ENCODE measurements at places on chromosomes 1 and 21.

DNA sequence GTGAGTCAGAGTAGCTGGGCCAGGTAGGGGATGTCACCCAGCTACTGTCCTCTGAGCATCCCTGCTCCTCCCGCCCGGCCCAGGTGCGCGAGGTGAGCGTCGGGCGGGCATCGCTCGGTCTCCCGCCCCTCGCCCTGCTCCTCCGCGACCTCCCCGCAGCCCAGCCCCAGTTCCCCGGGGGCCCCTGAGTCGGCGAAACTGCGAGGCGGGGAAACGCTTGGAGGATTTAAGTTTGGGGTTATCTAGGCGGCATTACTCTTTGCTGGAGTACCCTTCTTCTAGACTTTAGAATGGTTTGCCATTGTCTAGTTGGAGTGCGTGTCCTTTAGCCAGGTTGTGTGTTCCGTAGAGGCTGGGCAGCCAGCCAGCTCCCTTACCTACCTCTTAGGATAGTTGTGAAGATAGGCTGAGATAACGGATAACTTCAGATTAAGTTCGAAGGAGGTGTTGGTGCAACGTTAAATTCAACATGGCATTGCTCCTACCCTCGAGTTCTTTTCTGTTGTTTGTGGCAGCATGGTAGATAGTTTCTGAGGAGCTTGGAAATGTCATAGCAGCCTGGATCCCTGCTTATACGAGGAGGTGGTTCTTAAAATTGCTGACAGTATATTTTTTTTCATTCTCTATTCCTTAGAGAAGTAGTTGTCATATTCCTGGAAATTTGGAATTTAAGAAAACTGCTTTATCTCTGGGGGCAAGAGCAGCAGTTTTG lies 697 bp downstream of the AGO3 start:
- no peak for DNase-seq

DNA sequence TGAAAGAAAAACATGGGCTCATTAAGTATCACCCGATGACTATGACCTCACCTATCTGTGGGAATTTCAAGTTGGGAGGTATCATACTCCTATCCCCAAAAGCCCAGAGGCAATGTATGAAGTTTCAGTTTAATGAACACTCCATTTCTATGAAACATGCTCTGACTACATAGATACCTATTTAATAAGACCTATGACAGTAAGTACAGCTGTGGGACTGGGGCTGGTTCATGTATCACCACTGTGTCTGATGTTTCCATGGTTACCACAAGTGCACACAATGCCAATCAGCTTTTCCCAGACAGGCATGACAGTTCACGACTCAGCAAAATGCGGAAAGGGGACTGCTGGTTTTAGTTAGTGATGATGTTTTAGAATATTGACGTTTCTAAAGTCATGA lies 167.7 kb downstream of the SIPA1L2 start:
- no peak for DNase-seq

- DNase-seq: no peak
These were observed 10.7 kb downstream of the C1orf162 start for GRCh38 chr1:111484391-111485026.

- DNase-seq: no peak
These were observed 320.2 kb downstream of the MATN1 start for GRCh38 chr1:30403061-30403645.

- no peak for DNase-seq
These were observed 47.5 kb upstream of the CSF3R start for GRCh38 chr1:36530261-36530660.

GRCh38 chr1:236746785-236747184 lies 48.3 kb upstream of the MTR start:
- no peak for DNase-seq

GRCh38 chr1:90443354-90443753 lies 273.7 kb downstream of the BARHL2 start:
- no peak for DNase-seq

DNA sequence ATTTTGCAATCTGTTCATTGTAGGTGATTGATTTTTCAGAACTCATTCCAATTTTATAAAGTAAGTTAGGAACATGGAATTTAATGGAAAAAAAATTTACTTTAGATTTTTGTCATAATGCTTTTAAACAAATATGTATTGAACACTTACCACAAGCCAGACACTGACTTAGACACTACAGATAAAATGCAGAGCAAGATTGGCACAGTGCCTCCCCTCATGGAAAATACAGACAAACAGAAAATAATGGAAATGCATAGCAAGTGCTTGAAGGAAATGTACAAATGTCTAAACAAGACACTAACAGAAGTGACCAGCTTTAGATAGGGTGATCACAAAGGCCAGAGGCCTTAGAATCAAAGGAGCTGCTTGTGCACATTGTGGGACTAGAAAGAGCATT lies 260.5 kb upstream of the ADGRL2 start:
- no peak for DNase-seq

DNA sequence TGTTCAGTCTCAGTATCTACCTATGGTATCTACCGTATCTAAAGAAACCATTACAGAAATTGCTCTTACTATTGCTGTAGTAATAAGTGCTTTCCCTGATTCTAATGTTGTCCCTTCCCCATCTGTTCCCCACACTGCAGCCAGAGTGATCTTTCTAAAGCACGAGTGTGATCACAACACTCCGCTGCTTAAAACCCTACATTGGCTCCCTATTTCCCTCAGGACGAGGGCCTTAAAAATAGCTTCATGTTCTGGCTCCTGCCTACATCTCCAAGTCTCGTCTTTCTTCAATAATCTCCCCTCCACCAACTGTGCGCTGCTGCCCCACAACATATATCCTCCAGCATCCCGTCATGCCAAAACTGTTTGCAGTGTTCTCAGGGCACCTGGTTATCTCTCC lies 150.6 kb downstream of the SDCCAG8 start:
- no peak for DNase-seq

DNA sequence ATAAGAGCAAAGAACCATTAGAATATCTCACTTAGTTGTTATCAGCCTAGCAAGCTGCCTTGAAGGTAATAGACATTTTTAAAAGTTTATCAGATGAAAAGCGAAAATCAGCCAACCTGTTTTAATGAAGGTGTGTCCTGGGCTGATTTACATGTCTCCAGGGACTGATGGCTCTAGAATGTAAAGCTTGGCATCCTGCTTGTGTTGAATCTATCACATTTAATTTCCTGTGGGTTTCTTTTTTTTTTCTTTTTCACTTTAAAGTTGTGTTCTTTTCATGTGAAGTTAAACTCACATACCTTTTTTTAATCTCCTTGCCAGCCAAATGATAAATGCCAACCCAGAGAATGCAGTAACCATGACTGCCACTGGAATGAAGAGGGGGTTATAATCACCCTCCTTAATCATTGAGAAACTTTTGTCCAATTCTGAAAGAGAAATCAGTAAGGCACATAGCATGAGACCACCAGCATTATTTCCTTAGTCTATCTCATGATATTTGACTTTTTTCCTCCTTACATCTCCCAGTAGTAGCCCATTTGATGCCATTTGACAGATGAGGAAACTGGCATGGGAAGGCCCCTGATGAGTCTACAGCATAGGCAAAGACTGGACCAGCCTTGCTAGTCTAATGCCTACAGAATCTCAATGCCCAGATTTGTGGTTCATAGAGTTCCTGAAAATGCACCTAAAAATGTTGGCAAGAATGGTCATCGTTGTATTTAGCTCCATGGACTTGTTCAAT lies 10.0 kb downstream of the SELL start:
- DNase-seq: no peak

GRCh38 chr1:224730965-224731364 lies 114.8 kb downstream of the CNIH3 start:
- DNase-seq: no peak

DNA sequence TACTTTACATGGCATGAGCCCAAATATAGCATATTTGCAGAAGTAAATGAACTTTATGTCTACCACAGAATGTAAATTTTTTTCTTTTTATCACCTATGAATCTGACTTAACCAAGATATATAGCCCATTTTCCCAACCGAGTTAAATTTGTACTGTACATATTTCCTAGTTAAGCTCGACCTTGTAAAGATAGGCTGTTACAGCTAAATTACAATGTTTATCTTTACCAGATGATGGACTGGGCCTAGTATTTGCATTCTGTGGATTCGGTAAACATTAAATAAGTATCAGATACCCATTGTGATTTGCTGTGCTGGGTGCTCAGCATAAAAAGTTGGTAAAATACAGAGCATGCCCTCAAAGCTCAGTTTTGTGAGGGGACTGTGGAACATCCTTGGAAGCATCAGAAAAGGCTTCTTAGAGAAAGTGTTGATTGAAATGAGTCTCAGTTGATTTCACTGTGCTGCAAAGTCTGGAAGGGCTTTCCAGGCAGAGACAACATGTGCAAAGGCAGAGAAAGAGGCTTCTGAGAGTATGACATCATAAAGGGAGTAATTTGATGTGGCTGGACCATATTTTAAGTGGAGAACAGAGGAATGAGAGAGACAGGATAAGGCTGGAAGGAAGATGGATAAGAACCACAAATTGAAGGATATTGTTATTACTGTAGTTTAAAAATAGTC lies 27.4 kb downstream of the MORC3 start:
- DNase-seq: no peak

DNA sequence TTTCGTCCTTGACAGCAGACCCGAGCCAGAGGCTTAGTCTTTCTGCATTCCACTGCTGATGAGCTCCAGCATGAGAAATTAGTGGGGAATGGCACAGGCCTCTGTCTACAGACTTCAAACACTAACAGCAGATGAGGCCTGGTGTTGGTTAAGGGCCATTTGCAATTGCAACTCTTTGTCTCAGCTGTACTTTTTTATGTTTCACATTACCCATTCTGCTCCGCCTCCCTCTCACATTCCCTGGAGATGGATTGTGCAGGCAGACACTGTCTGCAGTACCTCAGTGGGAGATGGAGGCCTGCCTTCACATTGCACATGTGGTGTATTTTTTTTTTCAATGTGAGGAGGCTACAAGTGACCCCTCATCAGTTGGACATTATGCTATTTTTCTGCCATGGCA lies 370.2 kb downstream of the DUSP10 start:
- DNase-seq: no peak

DNA sequence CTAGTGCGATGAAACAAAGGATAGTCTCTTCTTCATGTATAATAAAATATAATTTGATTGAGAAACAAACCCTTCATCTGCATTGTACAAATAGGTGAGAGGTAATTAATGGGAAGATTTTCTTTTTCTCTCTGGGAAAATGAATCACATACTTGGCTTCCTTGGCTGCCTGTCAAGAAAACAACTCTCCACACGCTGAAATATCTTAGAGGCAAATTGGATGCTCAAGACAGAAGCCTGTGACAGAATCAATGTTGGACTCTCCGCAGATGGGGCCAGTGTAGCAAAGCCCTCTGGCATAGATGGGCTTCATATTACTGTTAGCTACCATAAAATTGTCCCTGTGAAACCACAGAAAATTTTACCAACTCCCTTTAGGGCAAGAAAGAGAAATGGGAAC lies 186.6 kb downstream of the GRIK1 start:
- DNase-seq: no peak
